ENCODE measurements at places on chromosomes 4 and X.

DNA sequence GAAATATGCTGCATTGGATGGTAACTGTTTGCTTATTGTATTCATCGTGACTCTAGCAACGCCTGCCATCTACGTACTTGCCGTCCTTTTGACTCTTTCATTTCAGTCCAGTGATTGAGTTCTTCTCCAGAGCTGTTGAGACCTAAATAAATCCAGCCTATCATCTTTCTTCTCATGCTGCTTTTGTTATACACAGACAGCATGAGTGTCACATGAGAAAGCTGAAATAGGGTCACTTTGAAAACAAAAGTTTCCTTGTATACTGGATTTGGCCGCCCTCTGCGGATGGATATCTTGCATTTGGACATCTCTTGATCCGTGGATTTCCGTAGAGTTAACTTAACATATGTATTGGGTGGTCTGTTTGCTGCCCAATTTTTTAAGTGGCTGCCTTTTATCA, 67.2 kb downstream of the TMPRSS11F start:
- no peak for DNase-seq

GRCh38 chrX:110060846-110061537, 58.1 kb downstream of the TMEM164 start:
- DNase-seq, result no peak

GRCh38 chr4:186204686-186205085, 13.3 kb downstream of the CYP4V2 start:
- DNase-seq, result no peak

GRCh38 chrX:12007881-12008280, 130.4 kb upstream of the FRMPD4 start:
- no peak for DNase-seq

- DNase-seq, result no peak
These were observed 1254.6 kb downstream of the PCDH18 start for GRCh38 chr4:136277741-136278140.

DNA sequence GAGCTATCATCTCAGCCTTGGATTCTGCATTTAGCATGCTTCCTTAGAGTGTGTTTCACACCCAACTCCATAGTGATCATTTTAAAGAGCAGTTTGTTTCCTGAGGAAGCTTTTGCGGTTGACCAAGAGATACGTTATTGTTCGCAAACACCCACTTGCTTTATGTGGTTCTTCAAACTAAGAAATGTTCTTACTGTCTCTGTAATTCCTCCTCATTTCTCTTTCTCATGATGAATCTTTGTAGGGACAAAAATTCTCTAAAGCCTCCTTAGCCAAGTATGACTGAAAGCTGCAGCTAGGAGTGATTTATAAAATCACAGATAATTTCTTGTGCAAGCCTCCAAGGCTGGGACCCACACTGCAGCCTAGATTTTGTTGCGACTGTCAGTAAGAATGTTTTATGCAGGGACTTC, 10.0 kb downstream of the TNIP3 start:
- DNase-seq, result no peak

All from T-helper 2 cell (primary cell).